Glomerular endothelial cell (primary cell): ENCODE measurements at places on chromosomes 5 and 9.

- DNase-seq, result no peak
Observed at GRCh38 chr9:111000202-111000601, 38.1 kb downstream of the LPAR1 start.

DNA sequence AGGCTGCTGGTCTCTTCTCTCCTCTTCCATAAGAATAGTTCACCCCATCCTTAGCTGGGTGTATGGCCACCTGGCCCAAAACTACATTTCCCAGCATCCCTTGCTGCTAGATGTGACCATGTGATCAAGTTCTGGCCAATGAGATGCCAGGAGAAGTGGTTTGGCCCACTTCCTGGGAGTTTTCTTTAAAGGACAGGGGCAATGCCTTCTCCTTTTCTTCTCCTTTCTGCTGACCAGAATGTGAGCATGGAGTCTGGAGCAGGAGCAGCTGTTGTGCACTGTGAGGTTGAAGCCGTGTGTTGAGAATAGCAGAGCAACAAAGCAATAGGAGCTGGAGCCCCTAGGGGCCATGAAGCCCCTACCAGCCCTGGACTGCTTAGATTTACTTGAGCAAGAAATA is 36.8 kb downstream of the C9orf50 start:
- peak; percentile 20 for DNase-seq

GRCh38 chr9:93436218-93436617 is 15.3 kb upstream of the FAM120A start:
- no peak for DNase-seq

- DNase-seq, result no peak
Observed at GRCh38 chr5:64587370-64587769, 81.6 kb downstream of the RGS7BP start.

GRCh38 chr5:73229271-73229670 is 56.3 kb downstream of the TMEM174 start:
- DNase-seq, result no peak

DNA sequence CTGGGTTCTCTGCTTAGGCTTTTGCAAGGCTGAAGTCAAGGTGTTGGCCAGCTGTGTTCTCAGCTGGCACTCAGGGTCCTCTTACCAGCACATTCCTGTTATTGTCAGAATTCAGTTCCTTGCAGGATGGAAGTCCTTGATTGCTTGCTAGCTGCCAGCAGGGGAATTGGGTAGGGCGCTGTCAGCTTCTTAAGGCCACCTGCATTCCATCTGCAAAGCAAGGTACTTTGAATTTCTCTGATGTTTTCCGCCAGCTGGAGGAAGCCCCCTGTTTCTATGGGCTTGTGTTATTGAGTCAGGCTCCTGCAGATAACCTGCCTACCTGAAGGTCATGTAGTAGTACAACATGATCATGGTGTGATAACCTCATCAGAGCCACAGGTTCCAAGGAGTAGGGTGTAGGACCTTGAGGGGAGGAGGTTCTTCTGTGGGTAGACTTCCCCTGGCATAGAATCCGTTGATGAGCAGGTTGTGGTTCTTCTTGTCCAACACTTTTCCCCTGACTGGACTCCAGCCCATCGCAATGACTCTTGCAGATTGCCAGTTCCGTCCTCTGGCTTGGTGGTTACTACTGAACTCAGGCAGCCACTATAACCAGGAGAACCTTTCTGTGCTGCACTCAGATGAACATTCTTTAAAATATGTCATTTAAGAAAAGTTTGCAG is 6.8 kb downstream of the TENT4A start:
- DNase-seq, result no peak

DNA sequence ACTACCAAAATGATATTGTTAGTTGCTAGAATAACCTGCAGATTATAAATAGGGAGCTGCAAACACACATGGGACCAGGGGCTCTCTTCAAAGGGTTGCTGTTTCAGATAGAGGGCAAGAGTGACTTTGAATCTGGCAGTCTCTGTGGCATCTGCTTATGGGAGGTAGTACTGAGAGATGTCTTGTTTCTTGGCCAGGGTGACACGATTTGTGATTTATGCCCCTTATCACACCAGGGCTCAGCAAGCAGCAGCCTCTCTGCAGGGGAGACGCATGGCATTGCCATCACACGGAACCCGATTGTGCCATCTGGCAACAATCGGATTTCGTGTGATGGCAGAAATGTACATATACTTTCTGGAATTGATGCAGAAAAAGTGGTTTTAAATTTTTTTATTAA is 615.6 kb downstream of the ZNF608 start:
- DNase-seq, result no peak

DNA sequence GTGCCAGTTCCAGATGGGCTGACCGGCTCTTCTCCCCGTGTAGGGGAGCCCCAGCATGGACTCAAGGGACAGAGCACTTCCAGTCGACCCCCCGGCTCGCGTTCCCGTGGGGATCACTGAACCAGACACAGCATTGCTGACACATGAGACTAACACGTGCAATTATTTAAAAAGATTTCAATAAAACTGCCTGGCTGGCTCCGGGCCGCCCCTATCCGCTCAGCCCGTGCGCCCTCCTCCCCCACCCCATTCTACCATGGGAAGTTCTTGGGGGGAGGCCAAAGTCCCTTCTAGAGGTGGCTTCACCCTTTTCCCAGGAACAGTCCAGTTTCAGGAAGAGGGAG is 4.7 kb downstream of the TESK1 start:
- no peak for DNase-seq

- no peak for DNase-seq
Observed at GRCh38 chr5:9148242-9148641, 397.6 kb downstream of the SEMA5A start.

GRCh38 chr5:9288234-9288633 is 257.6 kb downstream of the SEMA5A start:
- no peak for DNase-seq

GRCh38 chr5:79999722-80000121 is 8.7 kb upstream of the MTX3 start:
- no peak for DNase-seq

- no peak for DNase-seq
Observed at GRCh38 chr5:153999995-154000394, 38.7 kb downstream of the FAM114A2 start.

DNA sequence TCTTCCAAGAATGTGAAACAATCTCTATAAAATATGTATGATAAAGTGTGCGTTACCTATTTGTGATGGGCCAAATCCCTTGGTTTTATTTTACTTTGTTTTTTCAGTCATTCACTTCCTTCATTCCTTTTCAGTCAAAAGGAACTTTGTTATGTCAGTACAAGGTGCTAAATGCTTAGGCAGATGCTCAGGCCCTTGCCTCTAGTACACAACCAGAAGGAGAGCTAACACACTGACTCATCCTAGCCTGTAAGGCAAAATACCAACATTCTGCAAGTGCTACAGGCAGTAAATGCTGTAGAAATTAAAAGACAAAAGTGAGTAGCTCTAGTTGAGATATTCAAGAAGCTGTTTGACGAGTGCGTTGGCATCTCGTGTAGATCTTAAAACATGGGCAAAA is 49.4 kb downstream of the TRPM6 start:
- no peak for DNase-seq

DNA sequence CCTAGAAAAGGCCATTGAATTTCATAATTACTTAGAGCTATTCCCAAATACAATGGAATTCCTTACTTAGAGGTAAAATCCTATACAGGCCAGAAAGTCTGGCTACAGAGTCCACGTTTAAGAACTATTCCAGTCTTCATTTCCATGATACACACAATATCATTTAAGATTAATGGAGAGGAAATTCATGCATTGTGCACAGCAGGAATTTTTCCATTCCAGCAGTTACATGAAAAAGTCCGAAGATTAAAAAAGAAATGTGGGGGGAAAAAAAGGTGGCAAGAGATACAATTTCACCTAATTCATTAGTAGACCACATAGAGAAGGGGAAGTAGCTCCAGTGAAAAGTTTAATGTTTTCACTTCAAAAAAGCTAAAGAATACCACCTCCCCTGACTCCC is 63.1 kb downstream of the CHD1 start:
- DNase-seq, result no peak

DNA sequence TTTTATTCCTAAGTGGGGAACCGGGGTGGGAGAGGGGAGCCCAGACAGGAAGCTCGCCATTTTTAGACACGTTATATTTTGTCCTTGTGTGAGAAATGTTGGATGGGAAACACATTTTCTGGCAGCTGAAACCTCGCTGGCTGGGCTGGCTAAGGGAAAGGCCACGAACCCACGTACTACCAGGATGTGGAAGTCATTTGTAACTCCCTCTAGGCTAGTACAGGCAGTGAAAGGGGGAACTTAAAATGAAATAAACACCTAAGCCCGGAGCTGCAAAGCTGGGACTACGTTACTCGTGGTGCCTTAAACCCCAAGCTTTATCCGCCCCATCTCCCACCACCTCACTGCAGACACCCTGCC is 42.5 kb downstream of the TMEM174 start:
- no peak for DNase-seq

- no peak for DNase-seq
Observed at GRCh38 chr9:16131264-16131663, 578.4 kb downstream of the CCDC171 start.

DNA sequence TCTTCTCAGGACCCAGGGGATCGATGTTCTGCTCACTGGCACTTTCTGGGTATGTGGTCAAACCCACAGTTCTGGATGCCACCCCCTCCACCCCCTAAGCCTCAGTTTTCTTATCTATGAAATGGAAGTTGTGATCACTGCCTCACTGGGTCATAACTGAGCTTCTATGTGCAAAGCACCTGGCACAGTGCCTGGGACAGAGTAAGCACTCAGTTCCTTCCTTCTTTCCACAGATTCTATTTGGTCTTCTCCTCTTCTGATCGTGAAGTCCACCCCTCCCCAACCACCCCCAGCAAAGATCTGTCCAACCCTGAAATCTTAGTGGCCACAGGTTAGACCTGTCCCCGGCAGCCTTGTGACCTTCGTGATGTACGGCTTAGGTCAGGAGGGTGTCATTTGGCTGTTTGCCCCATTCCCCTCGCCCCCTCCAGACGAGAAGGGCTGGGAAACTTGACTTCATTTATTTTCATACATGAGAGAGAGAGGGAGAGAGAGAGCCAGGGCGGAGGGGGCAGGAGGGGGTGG is 181.4 kb downstream of the FGF18 start:
- DNase-seq, result no peak

DNA sequence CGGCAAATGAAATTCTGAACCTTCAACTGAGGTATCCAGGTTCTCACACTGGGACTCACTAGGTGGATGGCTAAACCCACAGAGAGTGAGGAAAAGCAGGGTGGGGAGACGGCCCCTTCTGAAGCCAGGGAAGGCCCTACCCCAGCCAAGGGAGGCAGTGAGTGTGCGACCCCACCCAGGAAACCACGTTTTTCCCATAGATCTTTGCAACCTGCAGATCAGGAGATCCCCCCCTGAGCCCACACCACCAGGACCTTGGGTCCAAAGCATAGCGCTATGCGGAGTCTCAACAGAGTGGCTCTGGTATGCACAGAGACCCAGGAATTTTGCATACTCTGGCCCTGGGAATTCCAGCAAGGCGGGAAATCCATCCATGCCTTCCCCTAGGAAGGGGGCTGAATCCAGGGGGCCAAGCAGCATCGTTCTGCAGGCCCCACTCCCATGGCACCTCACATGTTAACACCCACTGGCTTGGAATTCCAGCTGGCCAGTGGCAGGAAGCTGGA is 19.9 kb downstream of the DTWD2 start:
- DNase-seq, result no peak

GRCh38 chr9:132783006-132783405 is 95.1 kb downstream of the AK8 start:
- DNase-seq, result no peak

DNA sequence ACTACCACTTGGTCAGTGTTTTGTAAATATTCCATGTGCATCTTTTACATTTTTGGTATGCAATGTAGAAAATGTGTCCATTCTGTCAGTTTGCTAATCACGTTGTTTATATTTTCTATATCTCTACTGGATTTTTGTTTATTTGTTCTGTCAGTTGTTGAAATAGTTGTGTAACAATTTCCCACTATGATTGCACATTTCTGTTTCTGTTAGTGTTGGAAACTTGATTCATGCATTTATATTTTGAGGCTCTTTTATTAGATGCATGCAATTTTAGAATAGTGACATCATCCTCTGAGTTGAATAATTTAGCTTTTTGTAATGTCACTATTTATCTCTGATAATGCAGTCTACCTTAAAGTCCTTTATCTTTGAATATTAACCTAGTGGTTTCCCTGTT is 25.8 kb upstream of the LECT2 start:
- no peak for DNase-seq

- DNase-seq, result no peak
Observed at GRCh38 chr9:38018958-38019602, 49.9 kb downstream of the SHB start.

DNA sequence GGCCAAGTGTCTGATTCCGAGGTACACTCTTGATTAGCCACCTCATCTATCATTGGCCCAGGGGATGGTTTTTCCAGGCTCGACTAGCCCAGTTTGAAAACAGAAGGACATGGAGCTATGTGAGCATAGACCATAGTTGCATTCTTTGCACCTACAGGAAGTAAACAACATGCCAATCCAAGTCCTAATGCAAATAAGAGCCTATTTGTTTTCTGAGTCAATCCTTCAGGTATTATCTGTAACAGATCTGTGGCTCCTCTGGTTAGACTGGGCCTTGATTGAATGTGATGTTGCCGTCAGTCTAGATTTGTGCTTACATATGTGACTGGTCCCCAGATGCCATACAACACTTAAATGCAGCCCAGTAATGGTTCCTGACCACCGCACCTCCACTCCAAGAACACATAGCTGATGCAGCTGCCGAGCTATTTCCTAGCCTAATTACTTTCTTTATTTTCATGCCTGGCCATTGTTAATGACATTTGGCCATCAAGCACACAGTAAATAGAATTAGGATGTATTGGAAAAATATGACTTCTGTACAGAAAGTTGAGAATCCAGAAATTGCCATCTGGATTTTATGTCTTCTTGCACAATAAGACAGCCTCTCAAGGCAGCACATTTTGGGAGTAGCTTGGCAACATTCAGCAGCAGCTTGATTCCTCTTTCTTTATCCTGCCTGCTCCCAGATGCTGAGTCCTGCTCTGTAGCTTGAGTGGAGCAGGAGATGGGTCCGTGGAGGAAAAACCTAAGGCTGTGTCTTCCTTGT is 29.5 kb upstream of the ARHGAP26 start:
- DNase-seq, result no peak

DNA sequence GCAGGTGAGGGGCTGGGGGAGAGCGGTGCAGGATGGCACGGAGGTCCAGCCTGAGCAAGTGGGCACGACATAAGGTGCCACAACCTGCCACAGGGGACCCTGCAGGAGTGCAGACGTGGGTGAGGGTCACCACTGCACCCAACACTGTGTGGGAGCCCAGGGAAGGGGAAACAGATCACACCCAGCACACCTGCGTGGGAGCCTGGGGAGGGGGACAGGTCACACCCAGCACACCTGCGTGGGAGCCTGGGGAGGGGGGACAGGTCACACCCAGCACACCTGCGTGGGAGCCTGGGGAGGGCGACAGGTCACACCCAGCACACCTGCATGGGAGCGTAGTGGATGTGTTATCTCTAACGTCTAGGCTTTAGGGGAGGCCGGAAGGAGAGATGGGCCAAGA is 47.4 kb upstream of the CLPTM1L start:
- no peak for DNase-seq

DNA sequence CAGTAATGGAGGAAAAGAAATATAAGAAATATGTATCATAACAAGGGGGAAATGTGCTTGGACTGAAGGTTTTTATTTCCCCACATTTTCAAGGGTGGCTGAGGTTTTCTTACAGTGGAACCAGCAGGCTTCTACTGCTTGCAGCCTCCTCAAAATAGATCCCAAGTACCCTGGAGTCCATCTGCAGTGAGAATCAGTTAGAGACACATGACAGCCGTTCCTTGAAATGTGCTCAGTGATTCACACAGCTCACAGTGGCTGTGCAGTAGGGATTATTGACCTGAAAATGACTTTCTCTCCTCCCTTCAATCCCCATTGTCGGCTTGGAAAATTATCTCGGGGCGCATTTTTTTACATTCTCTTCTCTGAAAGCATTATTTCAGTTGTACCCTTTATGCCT is 832.0 kb downstream of the TLR4 start:
- no peak for DNase-seq
